ENCODE measurements at places on chromosomes 2 and 18. TPM values are rescaled to one million over a fixed set of nuclear protein-coding genes. Genes with fewer than 3 reads are reported as not detected.

Gene LPIN1
- total RNA-seq = 13.5 TPM

Gene ARHGEF33
- 0.11 TPM for total RNA-seq

Gene IL36RN
- total RNA-seq = 0.06 TPM

Gene LCT
- 0.05 TPM for total RNA-seq

Gene LCLAT1
- total RNA-seq = 17.0 TPM

Gene NOSTRIN
- total RNA-seq = 1.6 TPM

Gene SUCLG1
- total RNA-seq = 91.3 TPM

Gene FAP
- not detected for total RNA-seq

Gene GLI2
- 18.5 TPM for total RNA-seq

Gene NXPH2
- not detected for total RNA-seq

Gene ACVR1
- total RNA-seq = 30.3 TPM

Gene SNTG2
- not detected for total RNA-seq

Gene PLA2R1
- 2.6 TPM for total RNA-seq

Gene ABHD1
- total RNA-seq = 1.9 TPM

Gene KLHL29
- 5.1 TPM for total RNA-seq
